ENCODE measurements at places on chromosomes 12 and 14. TPM values are rescaled to one million over a fixed set of nuclear protein-coding genes. Genes with fewer than 3 reads are reported as not detected.

Gene AJUBA
- 4.5 TPM for total RNA-seq

DNA sequence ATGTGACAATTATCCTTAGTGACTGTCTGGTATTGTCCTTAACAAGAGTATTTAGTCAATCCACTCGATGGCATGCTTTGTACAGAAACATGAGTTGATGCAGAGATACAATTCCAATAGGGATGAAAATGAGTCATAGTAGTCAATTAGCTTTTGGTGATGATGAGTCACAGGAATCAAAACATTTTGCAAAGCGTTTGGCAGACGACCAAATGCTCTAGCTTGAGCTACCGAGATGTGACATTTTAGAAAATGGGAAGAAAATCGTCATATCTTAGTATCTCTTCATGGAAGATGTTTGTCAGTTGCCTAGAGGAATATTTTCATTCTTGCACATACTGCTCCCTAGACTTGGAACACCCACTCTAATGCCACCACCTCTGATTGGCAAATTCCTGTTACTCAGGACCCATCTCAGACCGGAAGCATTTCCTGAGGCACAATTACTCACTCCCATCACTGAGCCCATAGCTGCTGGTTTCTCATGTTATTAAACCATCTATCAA is 95.0 kb downstream of the LMNTD1 start:
- DNase-seq: peak; percentile 18

DNA sequence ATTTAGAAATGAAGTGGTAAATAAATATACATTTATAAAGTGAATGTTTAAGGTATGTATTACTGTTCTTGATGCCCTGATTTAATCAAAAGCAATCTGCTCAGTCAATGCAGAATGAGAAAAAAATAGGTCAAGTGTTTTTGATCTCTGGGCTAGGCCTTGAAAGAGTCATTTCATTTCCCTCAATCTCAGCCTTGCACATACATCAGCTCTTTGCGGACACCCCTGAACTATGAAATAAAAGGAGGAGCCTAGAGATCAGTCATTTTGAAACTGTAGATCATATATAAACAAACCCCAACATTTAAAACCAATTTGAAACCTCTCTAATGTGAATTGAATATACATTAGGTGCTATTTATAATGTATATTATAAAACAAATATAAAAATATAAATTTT is 42.5 kb downstream of the ATG2B start:
- DNase-seq: no peak

GRCh38 chr14:51917193-51917592 is 56.8 kb downstream of the GNG2 start:
- DNase-seq: no peak

DNA sequence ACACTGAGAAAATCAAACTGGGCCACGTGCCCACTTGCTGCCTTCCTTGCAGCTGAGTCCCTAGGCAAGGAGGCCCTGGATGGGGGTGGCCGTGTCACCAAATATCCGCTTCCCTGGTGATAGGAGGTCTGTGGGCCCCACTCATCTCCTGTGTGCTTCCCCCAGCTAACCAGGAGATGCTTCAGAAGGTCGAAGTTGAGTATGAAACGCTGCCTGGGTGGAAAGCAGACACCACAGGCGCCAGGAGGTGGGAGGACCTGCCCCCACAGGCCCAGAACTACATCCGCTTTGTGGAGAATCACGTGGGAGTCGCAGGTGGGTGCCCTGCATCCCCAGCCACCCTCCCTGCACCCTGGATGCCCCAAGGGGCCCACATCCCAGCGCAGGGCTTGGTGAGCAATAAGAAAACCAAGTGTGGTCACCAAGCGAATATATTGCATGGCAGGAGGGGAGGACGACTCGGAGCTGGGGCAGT is 6.8 kb upstream of the SIVA1 start:
- no peak for DNase-seq

GRCh38 chr12:5511256-5511643 is 79.3 kb downstream of the NTF3 start:
- DNase-seq: no peak

DNA sequence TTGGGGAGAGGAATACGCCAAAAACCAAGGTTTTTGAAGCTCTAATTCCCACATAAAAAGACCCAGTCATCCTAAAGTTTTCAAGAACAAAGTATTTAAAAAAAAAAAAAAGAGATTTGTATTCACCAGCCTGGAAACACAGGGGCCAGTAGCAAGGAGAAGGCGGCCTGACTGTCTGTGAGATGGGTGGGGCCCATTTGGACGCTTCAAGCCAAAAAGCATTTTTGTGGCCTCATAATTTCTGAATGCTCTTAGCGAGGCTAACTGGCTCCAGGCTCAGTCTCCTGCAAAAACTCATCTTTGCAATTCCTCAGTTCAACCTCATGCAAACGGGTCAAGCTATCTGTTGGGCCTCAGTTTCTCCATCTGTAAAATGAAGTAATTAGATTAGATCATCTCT is 514.1 kb downstream of the MED13L start:
- DNase-seq: no peak

Gene SMIM41
- not detected for total RNA-seq

GRCh38 chr14:58707949-58708348 is 70.2 kb downstream of the DACT1 start:
- DNase-seq: no peak

Data from frontal cortex (tissue), 4 donors.